Frontal cortex (tissue), 4 donors: ENCODE measurements at places on chromosomes 7 and 10.

DNA sequence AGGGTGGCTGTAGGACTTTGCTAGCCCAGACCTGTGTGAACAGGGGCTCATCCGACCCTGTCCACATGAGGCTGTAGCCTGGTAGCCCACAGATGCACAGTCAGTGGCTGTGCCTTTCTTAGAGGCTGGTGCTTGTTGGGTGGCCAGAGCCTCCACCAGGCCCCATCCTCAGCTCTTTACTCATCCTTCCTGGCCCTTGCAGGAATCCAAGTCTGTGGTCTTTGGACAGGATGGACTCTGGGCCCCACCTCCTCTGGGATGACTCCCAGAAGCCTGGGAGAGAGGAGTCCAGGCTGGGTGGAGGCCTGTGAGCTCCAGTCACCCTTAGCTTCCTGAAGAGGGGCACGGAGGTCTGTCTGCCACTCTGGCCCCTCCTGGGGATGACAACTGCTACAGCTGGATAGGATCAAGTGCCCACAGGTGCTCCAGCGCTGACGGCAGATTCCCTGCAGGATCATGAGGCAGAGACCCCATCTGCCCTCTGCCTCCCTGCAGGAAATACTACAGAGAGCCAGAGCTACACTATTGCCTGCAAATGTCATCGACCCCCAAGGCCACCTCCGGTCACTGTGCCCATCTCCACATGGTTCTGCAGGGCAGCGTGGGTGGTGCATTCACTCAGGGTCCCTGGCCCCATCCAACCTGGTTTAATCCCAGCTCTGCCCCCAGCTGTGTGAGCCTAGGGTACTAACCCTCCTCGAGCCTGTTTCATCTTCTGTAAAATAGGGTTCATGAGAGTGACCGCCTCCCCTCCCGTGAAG, 114.5 kb downstream of the PTPN20 start:
- DNase-seq, result no peak

DNA sequence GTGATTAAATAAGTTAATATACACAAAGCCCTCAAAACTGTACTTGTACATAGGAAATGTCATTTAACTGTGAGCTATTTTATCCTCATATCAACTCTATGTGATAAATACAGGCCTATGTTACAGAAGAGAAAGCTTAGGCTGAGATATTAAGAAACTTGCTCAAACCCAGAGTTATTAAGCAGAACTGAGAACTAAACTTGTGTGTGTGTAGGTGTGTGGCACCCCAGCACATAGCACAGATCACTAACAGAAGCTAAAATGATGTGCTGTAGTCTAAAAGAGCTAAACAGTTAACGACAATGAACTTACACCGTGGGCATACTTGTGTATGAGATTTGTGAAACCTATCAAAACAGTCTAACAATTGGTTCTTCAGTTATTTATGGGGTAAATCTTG, 34.5 kb downstream of the MTPN start:
- DNase-seq, result no peak

- no peak for DNase-seq
Observed at GRCh38 chr10:82211346-82211745, 336.4 kb downstream of the NRG3 start.

DNA sequence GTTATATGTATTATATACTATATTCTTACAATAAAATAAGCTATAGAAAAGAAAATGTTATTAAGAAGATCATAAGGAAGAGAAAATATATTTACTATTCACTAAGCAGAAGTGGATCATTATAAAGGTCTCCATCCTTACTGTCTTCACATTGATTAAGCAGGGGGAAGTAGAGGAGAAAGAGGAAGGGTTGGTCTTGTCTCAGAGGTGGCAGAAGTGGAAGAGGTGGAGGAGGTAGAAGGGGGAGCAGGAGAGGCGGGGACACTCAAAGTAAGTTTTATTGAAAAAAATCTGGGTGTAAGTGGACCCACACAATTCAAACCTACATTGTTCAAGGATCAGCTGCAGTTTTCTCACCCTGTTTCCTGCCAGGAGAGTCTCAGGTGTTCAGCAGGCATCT, 28.9 kb upstream of the ERCC6 start:
- DNase-seq, result no peak

DNA sequence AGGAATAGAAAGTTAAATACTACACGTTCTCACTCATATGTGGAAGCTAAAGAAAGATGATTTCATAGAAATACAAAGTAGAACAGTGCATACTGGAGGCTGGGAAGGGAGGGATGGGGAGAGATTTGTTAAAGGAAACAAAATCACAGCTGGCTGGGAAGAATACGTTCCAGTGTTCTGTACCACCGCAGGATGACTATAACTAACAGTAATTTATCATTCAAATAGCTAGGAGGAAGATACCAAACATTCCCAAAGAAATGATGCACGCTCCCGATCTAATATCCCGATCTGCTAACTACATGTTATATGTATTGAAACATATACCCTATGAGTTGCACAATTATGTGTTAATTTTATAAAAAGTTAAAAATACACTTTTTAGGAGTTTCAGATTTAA, 162.3 kb downstream of the ZMYND11 start:
- no peak for DNase-seq

- no peak for DNase-seq
Observed at GRCh38 chr7:44136731-44137130, 4.4 kb downstream of the MYL7 start.

- DNase-seq, result no peak
Observed at GRCh38 chr7:71555758-71556157, 423.8 kb downstream of the GALNT17 start.

GRCh38 chr10:48838834-48839233, 100.8 kb downstream of the LRRC18 start:
- no peak for DNase-seq

DNA sequence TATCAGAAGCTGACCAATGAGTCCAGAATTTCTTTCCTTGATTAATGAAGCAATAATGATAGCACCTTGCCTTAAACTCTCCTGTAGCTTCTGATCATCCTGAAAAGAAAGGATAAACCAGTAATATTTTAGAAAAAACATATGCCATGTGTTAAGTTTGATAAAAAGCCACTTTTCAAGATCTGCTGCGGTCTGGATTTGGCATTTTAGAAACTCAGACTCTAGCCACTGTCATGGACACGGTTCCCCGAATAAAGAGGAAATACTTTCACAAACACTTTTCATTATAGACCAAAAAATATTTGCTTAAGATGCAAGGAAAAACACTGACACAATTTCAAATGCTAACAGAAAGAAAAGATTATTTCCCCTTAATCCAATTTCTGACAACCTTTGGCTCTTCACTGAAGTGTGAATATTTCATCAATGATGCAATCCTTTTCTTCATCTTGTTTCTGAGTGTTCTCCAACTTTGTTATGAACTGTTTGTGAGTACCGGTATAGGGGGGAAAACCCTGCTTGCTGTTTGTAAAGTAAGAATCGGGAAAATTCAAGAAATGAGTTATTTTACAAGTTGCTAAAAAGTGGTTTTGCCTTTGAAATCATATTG, 329.5 kb downstream of the CRPPA start:
- no peak for DNase-seq

DNA sequence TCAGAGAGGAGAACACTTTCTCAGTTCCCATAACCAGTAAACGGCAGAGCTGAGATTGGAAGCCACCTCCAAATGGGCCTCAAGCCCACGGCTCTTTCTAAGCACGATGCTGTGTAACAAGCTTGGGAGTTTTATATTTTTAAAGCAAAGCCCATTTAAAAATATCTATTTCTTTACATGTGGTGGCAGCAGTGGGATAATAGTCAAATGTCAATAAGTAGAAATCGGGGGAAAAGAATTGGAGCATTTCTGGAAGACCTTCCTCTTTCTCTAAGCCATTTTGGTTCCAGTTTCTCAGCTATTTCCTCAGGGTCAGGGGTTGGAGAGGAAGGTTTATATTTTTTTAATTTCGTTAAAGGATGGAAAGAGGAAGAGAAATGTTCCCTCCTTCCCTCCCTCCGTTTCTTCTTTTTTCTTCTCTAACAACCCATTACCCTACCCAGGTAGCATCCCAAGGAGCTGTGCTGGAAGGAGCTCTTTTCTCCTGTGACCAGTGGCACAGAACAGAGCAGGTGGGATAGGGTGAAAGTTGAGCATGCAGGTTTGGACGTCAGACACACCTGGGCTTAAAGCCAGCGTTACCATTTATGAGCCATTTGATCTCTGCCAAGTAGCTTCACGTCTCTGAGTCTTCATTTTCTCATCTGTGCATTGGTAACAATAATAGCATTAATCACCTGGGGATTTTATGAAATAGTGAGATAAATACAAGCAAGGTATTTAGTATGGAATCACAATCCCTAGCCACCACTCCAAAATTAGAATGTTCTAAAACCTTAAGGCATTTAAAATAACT, 515.7 kb downstream of the RPS24 start:
- no peak for DNase-seq

- no peak for DNase-seq
Observed at GRCh38 chr10:94627511-94627910, 56.0 kb upstream of the CYP2C18 start.

GRCh38 chr7:68980011-68980410, 618.3 kb upstream of the AUTS2 start:
- no peak for DNase-seq

DNA sequence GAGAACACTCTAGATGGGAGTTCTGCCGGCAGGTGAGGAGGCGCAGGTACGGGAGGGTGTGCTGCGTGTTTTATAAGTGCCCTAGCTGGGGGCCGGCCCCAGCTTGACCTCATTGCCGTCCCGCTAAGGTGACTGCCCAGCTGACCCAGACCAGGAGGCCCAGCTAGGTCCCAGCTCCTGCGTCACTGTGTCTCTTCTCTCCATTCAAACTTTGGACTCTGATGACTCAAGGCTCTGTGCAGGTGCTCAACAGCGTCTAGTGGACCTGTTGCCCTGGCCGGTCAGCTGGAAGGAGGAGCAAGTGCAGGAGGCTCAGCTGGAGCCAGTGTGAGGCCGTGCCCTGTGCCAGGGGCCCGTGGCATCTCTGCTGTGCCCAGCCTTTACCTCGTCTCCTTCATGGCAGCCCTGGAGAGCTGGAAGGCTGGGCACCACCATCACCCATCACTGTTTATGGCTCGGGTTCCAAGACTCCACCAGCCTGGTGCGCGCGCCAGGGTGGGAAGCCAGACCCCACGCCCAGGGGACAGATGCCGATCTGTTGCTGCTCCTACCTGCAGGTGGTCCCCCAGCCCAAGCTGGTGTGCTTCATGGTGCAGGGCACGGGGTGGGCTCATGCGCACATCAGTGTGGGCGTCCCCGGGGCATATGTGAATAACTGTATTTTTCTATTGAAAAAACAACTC, 14.6 kb downstream of the LHPP start:
- no peak for DNase-seq

GRCh38 chr7:7595451-7595850, 28.8 kb downstream of the MIOS start:
- DNase-seq, result peak; percentile 16

GRCh38 chr10:124992462-124993344, 50.8 kb downstream of the ZRANB1 start:
- no peak for DNase-seq

DNA sequence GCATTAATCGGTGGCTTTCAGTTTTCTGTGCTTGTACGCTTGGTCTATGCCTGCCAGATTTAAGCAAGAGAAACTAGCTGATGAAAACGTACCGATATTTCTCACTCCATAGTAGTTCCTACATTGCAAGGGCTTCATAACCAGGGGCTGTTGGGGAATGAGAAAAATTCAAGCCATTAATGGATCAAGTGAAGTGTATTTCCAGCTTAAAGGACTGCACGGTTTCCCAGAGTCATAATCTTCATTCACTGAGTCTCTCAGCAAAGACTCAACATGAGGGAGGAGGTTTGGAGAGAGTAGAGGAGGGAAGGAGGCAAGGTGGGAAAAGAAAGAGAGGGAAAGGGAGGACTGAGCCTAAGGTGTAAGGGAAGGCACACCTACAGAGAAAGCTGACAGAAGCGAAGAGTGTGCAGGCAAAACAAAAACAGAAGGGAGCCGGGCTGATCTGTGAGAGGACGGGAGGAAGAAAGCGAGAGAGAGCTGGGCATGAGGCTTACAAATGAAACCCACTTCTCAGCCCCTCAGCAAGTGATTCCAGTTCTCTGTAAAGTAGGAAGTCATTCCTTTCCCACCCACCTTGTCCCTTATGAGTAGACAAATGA, 625 bp downstream of the GIMAP2 start:
- DNase-seq, result no peak

- DNase-seq, result no peak
Observed at GRCh38 chr10:14330388-14331061, at the start of gene FRMD4A. Gene FRMD4A (minus strand): TSS chr10:14330924.

DNA sequence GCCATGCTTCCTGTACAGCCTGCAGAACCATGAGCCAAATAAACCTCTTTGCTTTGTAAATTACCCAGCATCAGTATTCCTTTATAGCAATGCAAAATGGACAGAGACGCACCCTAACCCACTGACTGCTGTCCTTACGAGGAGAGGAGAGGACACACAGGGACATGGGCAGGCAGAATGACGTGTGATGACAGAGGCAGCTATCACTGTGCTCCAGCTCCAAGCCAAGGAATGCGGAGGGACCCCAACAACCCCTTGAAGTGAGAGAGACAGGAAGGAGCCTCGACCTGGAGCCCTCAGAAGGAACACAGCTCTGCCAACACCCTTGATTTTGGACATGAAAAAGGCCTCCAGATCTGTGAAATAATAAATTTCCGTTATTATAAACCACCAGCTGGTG, 46.6 kb upstream of the EBF3 start:
- no peak for DNase-seq

- no peak for DNase-seq
Observed at GRCh38 chr7:1548438-1548831, 7.6 kb downstream of the TMEM184A start.

DNA sequence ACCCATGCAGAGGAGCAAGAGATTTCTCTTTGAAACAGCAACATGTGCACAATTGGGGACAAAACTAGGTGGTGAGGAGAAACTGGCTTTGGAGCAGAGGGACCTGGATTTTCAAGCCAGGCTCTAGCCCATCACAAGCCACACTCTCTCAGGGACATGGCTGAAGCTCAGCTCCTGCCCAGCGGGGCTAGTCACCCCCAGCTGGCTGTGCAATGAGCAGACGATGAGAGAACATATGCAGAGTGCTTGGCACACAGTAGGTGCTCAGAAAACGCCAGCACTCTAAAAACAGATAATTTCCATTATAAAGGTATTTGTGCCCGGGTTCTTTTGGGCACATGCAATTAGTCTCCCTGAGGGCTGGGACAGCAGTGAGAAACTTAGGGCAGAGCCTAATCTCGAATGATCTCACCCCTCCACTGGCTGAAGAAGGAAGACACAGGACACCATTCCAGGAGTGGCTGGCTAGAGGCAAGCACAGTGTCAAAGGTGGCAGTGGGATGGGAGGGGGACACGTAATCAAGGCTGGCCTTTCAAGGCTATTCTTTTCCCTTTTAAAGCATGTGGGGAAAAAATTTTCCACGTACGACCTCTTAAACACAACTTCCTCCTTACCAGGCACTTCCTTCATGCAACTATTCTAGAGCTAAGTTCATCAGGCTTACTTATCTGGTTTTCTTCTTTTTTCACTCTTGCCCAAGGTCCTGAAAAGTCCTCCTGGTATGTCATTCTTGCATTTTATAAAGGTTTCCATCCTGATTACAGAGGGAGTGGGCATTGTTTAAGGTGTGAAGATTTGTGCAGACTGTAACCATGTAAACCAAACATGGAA, 15.1 kb downstream of the FAM53B start:
- no peak for DNase-seq
